ENCODE measurements at places on chromosomes 1 and 21. TPM values are rescaled to one million over a fixed set of nuclear protein-coding genes. Genes with fewer than 3 reads are reported as not detected.

TAS1R1 gene
- 0.20 TPM for total RNA-seq

CD1C gene
- not detected for total RNA-seq

FCRL4 gene
- not detected for total RNA-seq

DLGAP3 gene
- under 0.01 TPM for total RNA-seq

GBP5 gene
- total RNA-seq, result not detected

CLCA2 gene
- 0.29 TPM for total RNA-seq

RHD gene
- not detected for total RNA-seq

CSMD2 gene
- 1.1 TPM for total RNA-seq

L1TD1 gene
- total RNA-seq, result not detected

KCNK1 gene
- total RNA-seq, result 0.12 TPM

FMO1 gene
- total RNA-seq, result 0.12 TPM

TEX38 gene
- total RNA-seq, result not detected

HUNK gene
- 0.48 TPM for total RNA-seq

MOB3C gene
- total RNA-seq, result 7.0 TPM

S100A1 gene
- 5.1 TPM for total RNA-seq

KRTAP19-5 gene
- total RNA-seq, result not detected

PRXL2B gene
- total RNA-seq, result 26.1 TPM

TRABD2B gene
- total RNA-seq, result not detected

ZNF695 gene
- 8.8 TPM for total RNA-seq

PGLYRP4 gene
- total RNA-seq, result not detected
